Activated CD4-positive, alpha-beta memory T cell treated with anti-CD3 and anti-CD28 coated beads, Interleukin-2, amount 10 ng/mL, durations not matched to agents 7 days and 5 days (primary cell): ENCODE measurements at places on chromosomes 6 and 20. TPM values are rescaled to one million over a fixed set of nuclear protein-coding genes. Genes with fewer than 3 reads are reported as not detected.

The GPR6 gene
- not detected for total RNA-seq

The RAB44 gene
- total RNA-seq, result 0.25 TPM

The NOX3 gene
- not detected for total RNA-seq

The RSPH9 gene
- not detected for total RNA-seq

The LGSN gene
- 0.18 TPM for total RNA-seq

The TBXT gene
- not detected for total RNA-seq

The PLN gene
- not detected for total RNA-seq

The PKIG gene
- 1.6 TPM for total RNA-seq

The RBBP9 gene
- 20.4 TPM for total RNA-seq

The HAO1 gene
- total RNA-seq, result not detected

The LY86 gene
- total RNA-seq, result 1.7 TPM

The ZFP64 gene
- 10.7 TPM for total RNA-seq

The MATN4 gene
- 0.83 TPM for total RNA-seq

The ELOVL4 gene
- 2.0 TPM for total RNA-seq

The SLC35D3 gene
- total RNA-seq, result not detected

The NCOA6 gene
- total RNA-seq, result 28.9 TPM

The SCRT2 gene
- total RNA-seq, result not detected

The RBM39 gene
- 331 TPM for total RNA-seq

The RIPPLY2 gene
- not detected for total RNA-seq

The B3GALT4 gene
- total RNA-seq, result 25.2 TPM

The DAAM2 gene
- total RNA-seq, result not detected

The CCN5 gene
- not detected for total RNA-seq

The SLC29A1 gene
- 25.4 TPM for total RNA-seq

The MYH7B gene
- 0.15 TPM for total RNA-seq

The HDGFL1 gene
- not detected for total RNA-seq
